ENCODE measurements at places on chromosomes 4 and X.

GRCh38 chrX:1502241-1502640 lies 34.7 kb downstream of the P2RY8 start:
- DNase-seq = no peak

DNA sequence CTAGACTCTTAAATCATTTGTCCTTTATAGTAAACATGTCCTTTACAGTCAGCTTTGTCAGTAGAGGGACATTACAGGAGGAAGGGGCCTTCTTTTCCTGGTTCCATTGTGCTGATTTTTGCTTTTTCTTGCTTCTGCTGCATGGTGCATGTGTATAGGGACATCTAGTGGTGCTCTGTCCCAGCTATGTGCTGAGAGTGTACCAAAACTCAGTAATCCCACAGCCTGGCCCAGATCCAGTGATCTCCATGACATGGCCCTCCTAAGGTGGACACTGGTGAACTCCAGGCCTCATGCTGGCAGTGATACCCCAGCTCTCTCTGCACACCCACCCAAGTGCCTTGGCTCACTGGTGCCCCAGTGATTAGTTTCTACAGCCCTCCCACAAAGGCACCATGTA lies 45.2 kb downstream of the MAGEB17 start:
- no peak for DNase-seq

DNA sequence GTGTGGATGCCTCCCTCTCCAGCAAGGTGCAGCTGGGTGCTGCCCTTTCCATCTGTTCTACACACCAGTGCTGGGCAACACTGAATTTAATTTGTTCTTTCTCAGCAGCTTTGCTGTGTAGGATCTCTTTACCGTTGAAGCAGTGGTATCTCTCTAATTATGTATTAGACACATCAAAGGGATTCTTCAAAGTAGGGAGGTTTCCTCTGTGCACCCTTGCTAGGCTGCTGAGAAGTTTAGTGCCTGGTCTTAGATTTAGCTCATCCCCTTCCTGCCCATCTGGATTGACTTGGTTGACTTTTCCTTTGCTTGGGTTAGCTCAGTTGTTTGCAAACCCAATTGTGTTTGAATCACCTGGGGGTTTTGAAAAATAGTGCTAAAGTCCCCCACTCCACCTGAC lies 27.8 kb upstream of the LDB2 start:
- DNase-seq = no peak

DNA sequence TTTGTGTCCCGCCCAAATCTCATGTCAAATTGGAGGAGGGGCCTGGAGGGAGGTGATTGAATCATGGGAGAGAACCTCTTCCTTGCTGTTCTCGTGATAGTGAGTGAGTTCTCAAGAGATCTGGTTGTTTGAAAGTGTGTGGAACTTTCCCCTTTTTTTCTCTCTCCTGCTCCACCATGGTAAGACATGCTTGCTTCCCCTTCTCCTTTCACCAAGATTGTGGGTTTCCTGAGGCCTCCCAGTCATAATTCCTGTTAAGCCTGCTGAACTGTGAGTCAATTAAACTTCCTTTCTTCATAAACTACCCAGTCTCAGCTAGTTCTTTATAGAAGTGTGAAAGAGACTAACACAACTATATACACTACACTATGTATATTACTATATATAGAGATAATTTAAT lies 697.8 kb upstream of the HS3ST1 start:
- DNase-seq = no peak

DNA sequence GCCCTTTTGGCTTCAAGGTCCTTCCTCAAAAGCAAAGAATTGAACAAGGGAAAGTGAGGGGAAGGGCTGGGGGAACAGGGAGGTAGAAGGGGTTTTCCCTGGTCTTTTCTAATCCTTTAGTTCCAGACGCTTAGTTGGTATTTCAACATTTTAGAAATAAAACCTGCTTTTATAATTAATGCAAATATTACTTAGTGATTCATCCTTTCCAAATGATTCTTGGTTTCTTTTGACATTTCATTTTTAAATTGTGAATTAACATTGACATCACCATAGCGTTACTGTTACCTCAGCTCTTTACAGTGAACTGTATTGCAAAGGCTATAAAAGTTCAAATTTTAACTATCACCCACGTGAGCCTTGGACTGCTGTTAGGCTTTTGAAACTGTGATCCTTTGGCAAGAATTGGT lies 20.9 kb downstream of the NFKB1 start:
- no peak for DNase-seq

- DNase-seq = no peak
Measured at GRCh38 chr4:102439812-102440211, 61.3 kb upstream of the NFKB1 start.

GRCh38 chr4:2472187-2472586 lies 3.3 kb downstream of the RNF4 start:
- DNase-seq = no peak

DNA sequence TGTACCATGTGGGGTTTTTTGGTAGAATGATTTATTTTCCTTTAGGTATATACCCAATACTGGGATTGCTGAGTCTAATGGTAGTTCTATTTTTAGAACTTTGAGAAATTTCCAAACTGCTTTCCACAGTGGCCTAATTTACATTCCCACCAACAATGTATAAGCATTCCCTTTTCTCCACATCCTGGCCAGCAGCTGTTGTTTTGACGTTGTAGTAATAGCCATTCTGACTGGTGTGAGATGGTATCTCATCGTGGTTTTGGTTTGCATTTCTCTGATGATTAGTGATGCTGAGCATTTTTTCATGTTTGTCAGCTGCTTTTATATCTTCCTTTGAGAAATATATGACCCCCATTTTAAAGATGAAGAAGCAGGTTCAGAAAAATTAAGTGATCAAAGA lies 153.7 kb downstream of the CBR4 start:
- DNase-seq = no peak

DNA sequence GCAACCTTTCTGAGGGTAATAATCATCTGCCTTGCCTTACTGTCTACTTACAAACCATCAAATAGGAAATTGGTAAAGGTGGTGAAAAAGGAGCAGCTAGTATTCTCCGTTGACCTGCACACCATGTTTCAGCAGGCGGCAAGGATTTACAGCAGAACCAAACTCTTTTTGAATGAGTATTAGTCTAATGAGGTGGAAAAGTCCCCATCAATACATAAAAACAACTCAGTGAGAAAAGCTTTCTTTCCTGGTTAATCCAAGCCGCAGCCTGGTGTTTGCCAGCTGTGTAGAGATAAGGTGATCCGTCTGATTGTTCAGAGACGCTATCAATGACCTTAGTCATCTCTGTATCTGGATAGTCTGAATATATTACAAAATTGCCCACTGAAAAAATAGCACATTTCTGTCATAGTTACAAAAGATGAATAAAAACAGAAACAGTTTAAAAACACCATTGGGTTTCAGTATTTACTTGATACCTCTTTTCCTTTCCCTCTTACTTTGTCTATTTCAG lies 110.4 kb upstream of the TBC1D9 start:
- DNase-seq = no peak

DNA sequence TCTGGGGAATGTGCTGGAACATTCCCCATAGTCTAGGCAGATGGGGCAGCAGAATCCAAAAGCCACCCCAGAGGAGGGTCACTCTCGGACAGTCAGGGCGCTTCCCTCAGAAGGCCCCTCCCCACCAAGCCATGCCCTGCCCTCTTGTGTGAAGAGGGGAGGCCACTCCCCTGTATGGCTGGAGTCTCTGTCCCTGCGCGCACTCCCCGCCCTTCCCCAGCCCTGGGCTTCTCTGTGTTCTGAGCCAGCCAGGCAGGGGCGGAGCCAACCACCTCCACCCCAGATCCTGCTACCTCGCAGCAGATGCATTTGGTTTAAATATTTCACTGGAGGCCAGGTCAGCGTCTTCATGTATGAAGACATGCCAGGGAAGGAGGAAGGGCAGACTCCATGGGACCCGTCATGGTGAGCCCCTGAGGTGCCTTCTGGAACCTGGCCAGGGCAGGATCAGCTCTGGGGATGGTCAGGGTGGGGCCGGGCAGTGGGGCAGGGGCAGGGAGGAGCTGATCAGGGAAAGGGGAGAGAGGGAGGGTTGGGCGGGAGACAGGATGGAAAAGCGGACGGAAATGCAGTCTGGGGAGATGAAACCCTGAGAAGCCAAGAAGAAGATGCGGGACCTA lies 107.3 kb downstream of the ADRA2C start:
- no peak for DNase-seq

GRCh38 chr4:88963817-88964216 lies 93.2 kb downstream of the FAM13A start:
- DNase-seq = no peak

DNA sequence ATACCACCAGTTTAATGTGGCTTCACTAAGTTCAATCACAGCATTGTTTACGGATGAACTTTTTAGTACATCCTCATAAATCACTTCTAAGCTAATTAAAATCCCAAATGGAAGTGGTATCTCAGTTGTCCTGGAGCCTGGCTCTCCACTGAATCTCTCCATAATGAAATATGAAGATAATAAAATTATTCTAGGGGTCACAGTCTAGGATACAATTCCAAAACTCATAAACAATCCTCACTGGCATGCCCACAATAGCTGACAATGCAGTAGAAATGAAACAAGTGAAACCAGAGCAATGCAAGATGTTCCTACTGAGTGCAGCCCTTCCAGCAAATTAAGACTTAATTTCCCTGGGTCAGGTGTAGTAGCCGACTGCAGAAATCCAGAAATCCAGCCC lies 47.3 kb upstream of the FAM9B start:
- DNase-seq = no peak

GRCh38 chr4:53183754-53184153 lies 182.1 kb downstream of the SCFD2 start:
- no peak for DNase-seq

DNA sequence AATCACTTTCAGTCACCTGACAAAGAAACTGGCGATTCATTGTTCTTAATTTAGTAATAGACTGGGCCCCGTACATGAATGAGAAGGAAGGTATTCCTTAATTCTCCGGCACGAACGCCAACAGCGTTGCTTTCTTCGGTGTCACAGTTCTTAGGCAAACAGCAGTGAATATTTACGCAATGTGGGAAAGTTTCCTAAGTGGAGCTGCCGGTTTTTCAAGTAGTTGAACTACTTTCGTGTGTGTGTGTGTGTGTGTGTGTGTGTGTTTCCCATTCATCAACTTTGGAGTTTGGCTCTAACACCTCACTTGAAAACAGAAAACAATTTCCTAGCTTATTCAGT lies 651 bp downstream of the NXT2 start:
- DNase-seq = no peak

DNA sequence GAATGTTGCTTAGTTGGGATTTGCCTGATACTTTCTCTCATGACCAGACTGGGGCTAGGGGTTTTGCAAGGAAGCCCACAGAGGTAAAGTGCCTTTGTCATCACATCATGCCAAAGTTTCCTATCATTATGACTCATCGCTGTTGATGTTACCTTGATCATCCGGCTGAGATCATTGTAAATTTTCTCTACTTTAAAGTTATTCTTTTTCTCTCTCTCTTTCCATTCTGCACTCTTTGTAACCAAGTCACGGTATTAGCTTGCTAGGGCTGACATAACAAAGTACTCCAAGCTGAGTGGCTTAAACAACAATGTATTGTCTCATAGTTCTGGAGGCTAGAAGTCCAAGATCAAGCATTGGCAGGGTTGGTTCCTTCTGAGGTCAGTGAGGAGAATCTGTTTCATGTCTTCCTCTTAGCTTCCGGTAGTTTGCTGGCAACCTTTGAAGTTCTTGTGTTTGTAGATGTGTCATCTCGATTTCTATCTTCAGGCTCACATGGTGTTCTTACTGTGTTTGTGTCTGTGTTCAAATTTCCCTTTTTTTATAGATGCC lies 113.0 kb downstream of the DTHD1 start:
- no peak for DNase-seq

DNA sequence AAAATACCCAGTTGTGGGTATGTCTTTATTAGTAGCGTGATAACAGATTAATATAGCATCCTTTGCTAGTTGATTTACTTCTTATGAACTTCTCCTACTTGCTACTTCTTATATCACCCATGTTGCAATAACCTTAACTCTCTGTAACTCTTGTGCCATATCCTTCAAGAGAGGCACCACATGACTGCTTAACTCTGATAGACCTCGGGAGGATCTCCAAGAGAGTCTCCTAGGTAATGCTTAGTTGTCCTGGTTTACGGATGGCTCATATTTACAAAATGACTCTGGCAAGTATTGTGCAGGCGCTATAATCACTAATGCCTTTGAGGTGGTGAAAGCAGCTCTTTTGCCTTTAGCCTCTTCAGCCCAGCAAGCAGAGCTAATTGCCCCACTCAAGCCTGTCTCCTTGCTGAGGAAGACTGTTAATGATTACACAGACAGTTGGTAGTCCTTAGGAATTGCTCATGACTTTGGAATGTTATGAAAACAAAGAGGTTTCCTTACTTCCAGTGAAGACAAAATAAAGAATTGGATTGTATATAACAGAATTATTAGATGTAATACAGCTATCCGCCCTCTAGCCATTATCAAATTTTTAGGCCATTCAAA lies 1305.8 kb downstream of the PCDH7 start:
- no peak for DNase-seq

- DNase-seq = no peak
Measured at GRCh38 chr4:26871611-26872010, 11.0 kb downstream of the STIM2 start.

- DNase-seq = no peak
Measured at GRCh38 chrX:106716004-106716403, 10.5 kb upstream of the RNF128 start.

GRCh38 chrX:2500803-2501558 lies at the start of the genes DHRSX and ZBED1:
Gene DHRSX, minus strand, starts transcription at chrX:2500976. Its CDS starts 51 bp downstream, at chrX:2500925.
Gene ZBED1, minus strand, starts transcription at chrX:2500976. Its CDS starts 10,257 bp downstream, at chrX:2490719.
- DNase-seq = no peak

GRCh38 chr4:15237648-15238230 lies 190.1 kb upstream of the C1QTNF7 start:
- no peak for DNase-seq

- DNase-seq = no peak
Measured at GRCh38 chr4:143486314-143486713, 27.2 kb upstream of the SMARCA5 start.

DNA sequence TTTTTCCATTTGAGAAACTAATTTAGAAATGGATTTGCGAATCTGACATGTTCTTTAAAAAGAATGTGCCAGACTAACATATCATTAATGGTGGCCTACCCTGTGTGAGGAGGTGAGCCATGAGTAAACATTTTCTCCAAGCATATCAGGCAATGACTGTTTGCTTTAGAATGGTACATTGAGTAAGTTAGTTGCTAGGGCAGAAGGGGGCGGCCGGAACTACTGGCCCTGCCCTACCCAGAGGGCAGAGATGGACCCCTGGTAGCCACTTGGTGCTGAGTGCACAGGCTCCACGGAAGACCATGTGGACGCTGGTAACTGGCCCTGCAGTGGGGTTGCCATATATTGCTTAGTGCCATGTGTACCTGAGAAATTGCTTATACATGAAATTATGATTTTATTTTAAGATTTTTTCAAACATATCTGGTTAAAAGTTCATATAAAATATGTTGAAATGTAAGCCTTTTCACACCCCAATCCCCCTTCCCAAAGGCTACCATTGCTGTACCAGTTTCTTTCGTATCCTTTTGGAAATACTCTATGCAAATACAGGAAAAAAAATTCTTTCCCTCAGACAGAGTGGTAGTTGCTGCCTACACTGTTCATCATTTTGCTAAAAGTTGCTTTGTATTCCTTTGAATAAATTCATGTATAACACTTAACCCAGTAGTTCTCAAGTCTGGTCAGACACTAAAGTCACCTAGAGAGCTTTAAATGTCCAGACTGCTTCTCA lies 8.8 kb downstream of the FNIP2 start:
- DNase-seq = no peak

- DNase-seq = peak; percentile 55
Measured at GRCh38 chrX:103918050-103918449, 44.4 kb upstream of the TMSB15B start.

- no peak for DNase-seq
Measured at GRCh38 chr4:38724475-38724808, 58.3 kb downstream of the TLR10 start.

GRCh38 chr4:143538979-143539669 lies 25.6 kb downstream of the SMARCA5 start:
- no peak for DNase-seq

GRCh38 chrX:30835373-30835772 lies 53.7 kb downstream of the TAB3 start:
- no peak for DNase-seq

All from thymus (tissue), 14 donors.